ENCODE measurements at places on chromosomes 2 and 18.

GRCh38 chr18:64322189-64322588, 173.3 kb upstream of the LINC00305 start:
- DNase-seq = no peak

- DNase-seq = no peak
Observed at GRCh38 chr2:68385220-68385906, 20.3 kb downstream of the PLEK start.

GRCh38 chr18:62101321-62101721, 85.5 kb downstream of the PIGN start:
- DNase-seq = peak; percentile 7

DNA sequence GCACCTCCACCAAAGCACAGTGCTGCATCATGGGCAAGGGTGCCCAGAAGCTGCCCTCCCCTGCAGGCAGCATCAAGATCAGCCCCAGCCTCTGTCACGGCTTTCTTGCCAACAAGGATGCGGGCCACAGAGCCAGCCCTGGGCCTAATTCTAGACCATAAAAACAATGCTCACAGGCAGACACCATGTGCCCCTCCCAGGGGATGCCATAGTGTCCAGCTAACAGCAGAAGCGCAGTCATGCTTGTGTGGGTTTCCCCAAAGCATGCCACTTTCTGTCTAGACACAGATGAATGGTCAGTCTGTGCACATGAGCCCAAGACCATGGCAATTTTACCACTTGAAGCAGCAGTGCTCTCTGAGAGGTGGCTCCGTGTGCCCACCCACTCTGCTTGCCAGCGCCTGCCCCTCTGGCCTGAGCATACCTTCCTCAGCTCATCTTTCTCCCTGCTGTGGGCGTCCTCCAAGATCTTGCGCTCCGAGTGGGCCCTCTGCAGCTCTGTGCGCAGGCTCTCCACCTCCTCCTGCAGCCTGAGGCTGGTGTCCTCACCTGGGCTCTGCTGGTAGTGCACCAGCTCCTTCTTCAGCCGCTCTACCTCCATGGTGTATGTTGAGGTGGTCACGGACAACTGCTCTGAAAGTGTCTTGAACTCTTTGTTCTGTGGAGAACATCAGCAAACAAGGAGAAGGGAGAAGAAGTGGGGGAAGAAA, 81.3 kb upstream of the ACAA2 start:
- no peak for DNase-seq

DNA sequence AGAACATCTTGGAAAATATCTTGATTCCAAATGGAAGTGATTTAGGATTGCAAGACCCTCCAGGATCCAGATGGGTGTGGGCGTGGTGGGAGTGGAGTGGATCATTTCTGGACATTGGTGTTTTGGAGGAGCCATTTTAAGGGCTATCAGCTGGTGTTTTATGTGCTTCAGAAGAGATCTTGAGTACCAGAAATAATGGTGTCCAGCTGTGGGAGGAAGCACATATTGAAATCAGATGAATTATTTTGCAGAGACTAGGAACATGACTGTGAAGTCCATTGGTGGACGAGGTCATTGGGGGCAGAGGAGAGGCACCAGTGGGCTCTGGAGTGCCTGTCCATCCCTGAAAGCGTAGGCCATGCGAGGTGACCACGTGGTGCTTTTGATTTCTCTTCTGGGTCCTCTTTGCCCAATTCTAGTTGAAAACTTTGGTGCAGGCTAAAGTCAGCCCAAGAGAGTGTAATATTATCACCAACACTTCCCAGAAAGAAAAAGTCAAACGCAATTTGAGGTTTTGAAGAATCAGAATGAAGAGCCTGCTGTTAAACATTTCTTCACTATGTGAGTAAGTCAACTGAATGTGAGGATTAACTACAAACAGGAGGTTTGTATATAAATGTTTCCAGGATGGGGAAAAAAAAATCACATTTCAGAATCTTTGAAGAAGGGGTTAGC, 31.6 kb downstream of the RNF144A start:
- no peak for DNase-seq

- DNase-seq = no peak
Observed at GRCh38 chr2:133484106-133484505, 84.2 kb downstream of the NCKAP5 start.

DNA sequence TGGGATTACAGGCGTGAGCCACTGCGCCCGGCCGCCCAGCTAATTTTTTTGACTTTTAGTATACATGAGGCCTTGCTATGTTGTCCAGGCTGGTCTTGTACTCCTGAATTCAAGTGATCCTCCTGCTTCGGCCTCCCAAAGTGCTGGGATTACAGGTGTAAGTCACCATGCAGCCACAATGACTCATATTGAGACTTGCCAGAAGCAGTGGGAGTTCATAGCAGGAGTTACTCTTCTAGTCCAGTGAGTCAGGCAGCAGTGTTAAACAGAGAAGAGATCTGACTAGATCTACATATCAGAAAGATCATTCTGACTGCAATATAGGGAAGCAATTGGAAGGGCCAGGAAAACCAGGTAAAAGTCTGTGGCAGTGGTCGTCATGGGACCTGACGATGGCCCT, 1.5 kb upstream of the FLACC1 start:
- peak; percentile 62 for DNase-seq

GRCh38 chr2:170930131-170930990, 1.3 kb downstream of the GORASP2 start:
- DNase-seq = no peak

- peak; percentile 59 for DNase-seq
Observed at GRCh38 chr2:62196278-62196901, 475 bp downstream of the B3GNT2 start.

- DNase-seq = no peak
Observed at GRCh38 chr2:1654696-1655374, 89.5 kb downstream of the PXDN start.

DNA sequence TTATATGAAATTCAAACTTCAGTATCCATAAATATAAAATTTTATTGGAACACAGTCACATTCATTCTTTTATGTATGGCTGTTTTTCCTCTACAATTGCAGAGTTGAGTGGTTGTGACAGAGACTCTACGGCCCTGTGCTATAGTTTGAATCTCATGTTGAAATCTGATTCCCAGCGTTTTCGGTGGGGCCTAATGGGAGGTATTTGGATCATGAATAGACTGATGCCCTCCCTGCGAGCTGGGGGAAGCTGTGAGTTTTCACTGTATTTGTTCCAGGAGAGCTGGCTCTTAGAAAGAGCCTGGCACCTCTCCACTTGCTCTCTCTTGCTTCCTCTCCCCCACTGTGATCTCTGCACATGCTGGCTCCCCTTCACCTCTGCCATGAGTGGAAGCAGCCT, 1.7 kb downstream of the PFN4 start:
- DNase-seq = no peak
